ENCODE measurements at places on chromosomes 11 and 22.

DNA sequence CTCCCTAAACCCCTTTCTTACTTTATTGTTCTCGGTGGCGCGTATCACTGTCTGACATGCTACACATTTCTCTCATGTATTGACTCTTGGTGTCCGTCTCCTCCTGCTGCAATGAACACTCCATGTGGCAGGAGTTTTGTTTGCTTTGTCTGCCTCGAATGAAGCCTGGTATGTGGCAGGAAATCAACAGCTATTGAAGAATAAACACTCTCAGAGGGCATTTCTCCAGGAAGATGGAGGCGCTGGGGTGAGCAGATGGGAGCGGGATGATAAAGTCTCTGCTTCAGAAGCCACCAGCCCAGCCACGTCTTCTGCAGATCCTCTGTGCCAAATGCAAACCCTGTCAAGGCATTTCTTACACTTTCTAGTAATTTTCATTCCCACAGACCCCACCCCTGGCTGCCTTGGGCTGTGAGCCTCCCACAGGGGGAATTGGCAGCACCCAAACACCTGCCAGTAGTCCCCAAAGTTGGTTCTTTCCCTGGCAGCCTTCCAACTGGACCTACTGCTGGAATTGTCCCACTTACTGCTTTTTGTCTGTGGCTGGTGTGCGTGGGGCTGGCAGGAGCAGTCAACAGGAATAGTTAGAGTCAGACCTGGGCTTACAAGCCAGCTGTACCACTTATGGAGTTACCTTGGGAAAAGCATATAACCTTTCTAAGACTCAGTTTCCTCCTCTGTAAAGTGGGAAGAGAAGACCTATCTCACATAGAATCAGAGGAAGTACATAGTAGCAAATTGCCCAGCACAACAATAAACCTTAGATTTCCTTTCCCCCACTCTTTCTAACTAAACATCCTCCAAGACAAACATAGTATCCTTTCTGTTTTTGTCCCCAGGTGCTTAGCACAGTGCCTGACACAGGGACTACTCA lies 13.3 kb upstream of the IL10RA start:
- no peak for DNase-seq

GRCh38 chr11:66335531-66336233 lies 552 bp downstream of the RIN1 start:
- no peak for DNase-seq

DNA sequence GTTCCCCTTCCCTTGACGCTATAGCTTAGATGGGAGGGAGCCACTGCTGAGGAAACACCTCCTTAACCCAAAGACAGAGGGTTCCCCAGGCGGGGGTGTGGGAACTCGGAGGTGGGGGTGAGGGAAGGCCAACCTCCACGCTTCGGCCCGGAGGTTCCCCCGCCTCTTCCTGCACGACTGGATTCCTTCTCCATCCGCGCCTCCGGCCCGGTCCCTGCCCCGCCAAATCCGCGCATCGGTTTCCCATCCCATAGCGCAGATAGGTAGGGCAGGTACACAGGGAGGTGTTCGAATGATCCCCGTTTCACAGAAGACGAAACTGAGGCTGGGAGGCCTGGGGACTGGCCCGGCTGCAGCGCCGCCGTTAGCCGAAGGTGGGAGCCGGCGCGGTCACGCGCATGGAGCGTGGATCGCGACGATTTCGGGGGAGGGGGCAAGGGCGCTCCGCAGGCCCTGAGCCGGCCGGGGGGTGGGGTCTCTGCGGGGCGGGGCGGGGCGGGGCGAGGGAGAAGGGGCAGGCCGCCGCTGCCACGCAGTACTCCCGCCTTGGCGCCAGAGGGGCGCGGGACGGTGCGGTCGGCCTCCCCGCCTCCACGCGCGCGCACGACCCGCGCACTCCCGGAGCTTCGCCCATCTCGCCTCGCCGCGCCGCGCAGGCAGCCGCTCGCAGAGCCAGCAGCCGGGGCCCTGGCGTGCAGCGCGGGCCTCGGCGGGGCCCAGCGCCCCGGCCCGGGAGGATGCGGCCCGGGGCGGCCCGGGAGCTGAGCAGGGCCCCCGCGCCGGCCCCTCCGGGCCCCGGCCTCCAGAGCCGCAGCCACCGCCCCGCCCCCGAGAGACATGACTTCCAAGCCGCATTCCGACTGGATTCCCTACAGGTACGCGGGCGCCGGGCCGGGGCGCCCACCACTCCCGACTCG lies at the start of gene TUB:
TSS of gene TUB (plus strand) at position 538 of the 917 bp plus-strand sequence. CDS start at position 838, 300 bp downstream.
- no peak for DNase-seq

GRCh38 chr11:120674542-120674941 lies 163.0 kb downstream of the GRIK4 start:
- no peak for DNase-seq

GRCh38 chr11:61630089-61630488 lies 49.2 kb upstream of the SYT7 start:
- no peak for DNase-seq

DNA sequence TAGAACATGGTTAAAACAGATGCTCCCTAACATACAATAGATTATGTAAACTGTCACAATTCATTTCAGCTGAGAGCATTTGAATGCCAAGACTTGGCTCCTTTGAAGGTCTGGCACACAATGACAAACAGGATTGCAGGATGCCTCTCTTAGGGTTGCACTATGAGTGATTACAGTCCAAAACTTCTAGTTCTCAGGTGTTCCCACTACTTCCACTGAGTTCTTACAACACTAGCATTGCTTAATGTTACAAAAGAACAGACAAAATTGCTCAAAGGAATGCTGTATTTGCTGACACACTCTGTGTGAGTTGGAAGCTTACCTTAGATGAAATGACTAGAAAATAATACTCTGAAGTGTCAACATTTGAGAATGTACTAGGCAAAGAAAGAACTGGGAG lies 2413.8 kb upstream of the RAG2 start:
- DNase-seq = no peak

DNA sequence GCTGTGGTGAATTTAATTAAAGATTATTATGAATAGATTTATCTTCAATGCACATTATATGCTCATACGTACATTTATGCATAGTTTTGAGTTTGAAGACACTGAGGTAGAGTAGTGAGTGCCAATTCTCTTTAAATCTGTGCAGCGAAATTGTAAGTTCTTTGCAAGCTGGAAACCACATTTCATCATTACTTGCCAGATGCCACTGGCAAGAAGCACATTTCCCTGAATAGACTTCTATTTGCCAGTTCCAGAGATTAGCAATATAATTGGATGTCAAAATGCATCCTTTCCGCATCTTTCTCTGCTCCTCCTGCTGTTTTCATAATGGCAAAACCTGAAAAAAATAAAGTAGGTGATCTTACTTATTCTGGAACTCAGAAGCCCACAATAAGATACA lies 448.0 kb downstream of the LUZP2 start:
- DNase-seq = no peak

DNA sequence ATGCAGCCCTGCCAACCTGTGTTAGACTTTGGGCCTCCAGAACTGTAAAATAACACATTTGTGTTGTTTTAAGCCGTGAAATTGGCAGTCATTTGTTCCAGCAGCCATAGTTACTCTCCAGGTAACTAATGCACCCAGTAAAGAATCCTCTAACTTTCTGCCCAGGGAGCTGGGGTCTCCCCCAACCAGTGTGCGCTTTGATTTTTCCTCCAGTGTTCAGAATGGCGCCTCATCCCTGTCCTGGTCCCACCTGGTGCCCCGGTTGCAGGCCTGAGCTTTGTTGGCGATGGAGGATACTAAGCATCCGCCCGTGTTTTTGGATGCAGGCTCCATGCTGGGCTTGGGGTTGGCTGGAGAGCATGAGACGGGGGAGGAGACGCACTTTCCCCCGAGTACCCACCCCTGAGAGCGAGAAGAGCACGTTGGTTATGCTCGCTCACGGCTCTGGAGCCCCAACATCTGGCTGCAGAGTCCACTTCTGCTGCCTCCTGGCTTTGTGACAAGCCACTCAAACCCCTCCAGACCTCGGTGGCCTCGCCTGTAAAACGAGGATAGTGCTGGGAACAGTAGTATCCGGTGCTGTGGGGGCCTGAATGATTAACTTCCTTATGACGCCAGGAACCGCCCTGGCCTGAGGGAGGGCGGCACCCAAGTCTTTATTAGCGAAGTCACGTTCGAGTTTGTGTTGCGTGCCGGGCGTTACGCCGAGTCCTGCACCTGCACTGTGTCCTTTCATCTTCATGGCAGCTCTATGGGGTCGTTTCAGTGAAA lies 25.8 kb downstream of the MRGPRD start:
- DNase-seq = no peak

GRCh38 chr11:69816671-69817070 lies 2.5 kb downstream of the FGF3 start:
- DNase-seq = no peak

DNA sequence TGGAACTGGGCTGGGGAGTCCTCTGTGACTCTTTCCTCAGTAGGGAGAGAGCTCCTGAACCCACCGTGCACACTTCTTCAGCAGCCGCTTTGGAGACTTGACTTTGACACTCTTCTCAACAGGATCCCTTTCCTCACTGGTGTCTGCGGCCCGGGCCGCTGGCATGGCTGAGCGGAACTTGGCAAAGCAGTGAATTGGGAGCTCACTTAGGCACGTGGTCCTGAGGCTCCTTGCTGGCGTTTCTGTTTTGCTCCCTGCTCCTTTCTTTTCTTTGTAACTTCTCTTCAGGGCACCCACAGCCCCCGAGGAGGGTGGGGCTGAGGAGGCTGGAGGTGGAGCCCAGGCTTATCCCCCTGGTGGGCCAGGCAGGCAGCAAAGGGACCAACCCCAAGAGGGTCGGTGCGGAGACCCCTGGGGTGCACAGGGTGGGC lies 8.4 kb upstream of the KCNQ1OT1 start:
- DNase-seq = no peak

DNA sequence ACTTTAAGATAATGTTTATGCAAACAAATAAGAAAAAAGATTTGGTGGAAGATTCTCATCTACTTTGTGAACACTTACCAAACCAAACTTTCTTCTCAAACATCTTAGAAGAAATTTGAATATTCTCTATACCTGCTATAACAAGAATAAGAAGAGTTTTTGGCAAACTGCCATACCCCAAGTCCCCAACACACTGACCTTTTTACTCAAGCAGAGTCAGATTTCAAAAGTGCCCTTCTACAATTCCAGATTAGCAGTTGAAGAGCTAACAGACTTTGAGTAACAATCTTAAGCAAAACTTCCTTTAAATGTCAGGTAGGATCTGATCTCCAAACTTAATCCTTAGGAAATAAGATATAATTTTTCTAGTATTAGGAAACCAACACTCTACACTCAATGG lies 33.9 kb downstream of the TSG101 start:
- DNase-seq = no peak

DNA sequence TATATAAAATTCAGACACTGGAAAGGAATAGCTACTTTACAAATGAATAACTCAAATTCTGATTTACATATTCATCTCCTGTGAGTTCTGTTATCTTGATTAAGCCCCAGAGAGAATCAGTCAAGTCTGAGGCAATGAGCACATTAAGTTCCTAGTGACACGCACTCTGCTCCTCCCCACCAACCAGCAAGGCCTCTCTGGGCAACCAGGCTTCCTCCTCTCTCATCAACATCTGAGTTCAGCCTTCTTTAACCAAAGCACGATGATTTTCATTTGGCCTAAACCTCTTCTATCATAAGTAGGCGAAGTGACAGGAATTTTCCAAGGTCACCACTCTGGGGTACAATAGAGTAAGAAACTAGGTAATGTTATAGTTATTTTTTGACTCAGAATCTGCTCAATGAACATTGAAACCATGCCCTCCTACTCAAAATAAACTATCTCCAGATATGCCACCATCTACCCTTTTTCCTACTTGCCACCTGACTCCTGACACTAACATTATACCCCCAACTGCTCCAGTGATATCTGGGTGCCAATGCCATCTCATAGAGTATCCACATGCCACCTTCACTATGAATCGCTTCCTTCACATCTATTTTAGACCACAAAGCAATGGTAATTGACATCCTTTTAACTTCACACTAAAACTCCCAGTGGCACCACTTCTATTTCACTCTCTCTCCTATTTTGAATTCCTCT lies 114.8 kb downstream of the FAM76B start:
- no peak for DNase-seq

DNA sequence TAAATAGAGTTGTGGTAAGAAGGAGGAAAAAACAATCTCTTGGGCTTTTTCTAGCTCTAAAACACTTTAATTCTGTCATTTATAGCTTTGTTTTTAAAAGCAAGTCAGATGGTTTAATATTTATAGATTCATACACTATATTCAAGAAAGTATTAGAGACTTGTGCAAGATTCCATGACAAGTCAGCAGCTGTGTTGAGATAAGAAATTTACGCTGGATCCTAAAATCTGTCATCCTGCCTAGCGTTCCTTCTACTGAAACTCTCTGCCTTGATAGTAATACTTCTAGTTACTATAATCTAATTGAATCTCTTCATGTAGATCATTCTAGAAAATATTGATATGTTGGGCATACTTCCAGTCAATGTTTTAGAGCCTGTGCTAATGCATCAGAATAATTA lies 721.8 kb downstream of the CNTN5 start:
- no peak for DNase-seq

GRCh38 chr11:35096723-35097122 lies 42.2 kb upstream of the CD44 start:
- DNase-seq = no peak

- DNase-seq = no peak
These were observed 657.6 kb downstream of the BRD1 start for GRCh38 chr22:49170053-49170452.

GRCh38 chr11:128244871-128245270 lies 342.5 kb downstream of the ETS1 start:
- DNase-seq = no peak

DNA sequence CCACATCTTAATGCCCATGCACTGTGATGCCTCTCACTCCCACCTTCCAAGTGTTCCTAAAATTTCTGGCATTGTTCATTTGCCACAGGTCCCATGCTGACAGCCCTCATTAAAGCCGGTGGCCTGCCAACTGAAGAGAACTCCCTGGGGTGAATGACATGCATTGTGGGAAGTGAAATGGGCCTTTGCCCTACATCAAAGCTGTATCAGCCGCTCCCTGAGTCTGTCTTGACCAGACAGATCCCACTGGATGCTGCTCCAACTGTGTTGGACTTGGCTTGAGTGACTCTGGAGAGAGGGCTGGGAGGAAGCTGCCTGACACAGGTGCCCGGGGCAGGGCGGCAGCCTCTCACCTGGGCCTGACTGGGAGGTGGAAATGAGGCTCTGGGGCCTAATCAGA lies 8.8 kb upstream of the SEC14L4 start:
- no peak for DNase-seq

DNA sequence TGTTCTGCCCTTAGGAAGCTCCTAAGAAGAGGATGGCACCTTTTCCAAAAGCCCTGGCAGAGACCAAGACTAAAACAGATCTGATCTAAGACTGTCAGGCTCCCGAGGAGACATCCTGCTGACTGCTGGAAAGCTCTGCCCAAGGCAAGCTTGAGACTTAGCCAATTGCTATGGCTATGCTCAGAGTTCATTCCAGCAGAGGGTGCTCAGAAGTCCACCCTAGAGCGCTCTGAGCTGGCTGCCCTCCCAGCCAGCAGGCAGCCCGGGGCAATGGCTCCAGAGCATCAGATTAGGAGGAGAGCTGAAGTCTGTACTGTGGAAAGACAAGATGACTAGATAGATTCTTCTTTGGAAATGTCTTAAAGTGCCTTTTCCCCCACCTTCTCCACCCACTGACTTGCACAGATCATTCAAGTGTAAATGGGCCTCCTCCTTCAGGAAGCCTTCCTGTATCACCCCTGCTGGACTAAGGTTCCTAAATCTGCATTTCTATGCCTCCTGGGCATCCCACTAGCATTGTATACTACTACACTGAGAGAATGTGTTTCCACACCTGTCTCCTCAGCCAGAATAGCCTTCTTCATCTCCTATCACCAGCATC lies 23.4 kb downstream of the LRRC55 start:
- no peak for DNase-seq

- no peak for DNase-seq
These were observed 302.8 kb upstream of the NCAM1 start for GRCh38 chr11:112658431-112658878.

Measured in stimulated activated CD8-positive, alpha-beta memory T cell treated with anti-CD3 and anti-CD28 coated beads, Interleukin-7, amount 100 ng/mL, for 1 hour (primary cell).